ENCODE measurements at places on chromosomes 5 and 9.

DNA sequence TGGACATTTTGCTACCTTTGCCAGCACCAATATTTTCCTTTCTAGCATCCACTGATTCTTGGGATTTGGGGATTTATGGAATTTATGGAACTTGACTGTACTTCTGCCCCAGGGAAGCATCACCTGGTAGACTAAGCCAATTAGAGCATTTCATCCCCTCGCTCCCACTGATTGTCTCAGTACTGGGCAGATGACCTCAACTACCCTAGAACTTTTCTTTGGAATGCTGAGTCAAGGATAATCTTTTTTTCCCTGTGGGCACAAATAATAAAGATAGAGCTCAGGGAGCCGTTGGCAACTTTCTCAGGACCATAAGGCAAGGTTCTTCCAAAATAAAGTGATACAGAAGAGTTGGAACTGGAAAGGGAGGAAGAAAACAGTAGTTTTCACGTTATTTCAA, 438.4 kb downstream of the PLK2 start:
- DNase-seq = no peak

- DNase-seq = no peak
These were observed 196.9 kb downstream of the VPS13A start for GRCh38 chr9:77374266-77374665.

- DNase-seq = no peak
These were observed 19.6 kb downstream of the ARHGEF37 start for GRCh38 chr5:149600932-149601331.

DNA sequence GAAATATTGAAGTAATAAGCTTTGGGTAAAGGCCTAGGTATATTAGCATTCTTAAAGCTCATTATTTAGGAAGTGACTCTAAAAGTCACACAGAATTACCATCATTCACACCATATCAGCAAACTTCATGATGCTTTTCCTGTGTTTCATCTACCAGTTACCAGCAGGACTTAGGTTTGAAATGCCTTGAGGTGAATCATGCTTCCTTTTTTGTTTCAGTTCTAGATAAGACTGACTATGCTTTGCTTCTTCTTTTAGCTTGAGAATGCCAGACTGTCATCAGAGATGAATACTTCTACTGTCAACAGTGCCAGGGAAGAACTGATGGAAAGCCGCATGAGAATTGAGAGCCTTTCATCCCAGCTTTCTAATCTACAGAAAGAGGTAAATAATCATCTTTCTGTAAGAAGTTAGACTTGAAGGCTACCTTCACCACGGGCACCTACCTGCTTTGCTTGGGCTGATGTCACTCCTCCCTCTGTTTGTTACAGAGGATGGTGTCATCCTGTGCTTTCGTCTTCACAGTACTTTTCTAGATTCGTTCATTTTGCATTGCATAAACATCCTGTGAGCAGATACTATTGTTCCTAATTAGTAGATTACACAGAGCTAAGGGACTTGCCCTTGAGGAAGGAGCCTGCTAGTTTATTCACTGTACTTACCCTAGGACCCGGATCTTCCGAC, 34.7 kb downstream of the LMNB1 start:
- DNase-seq = peak; percentile 55

- peak; percentile 63 for DNase-seq
These were observed at the start of gene CFAP77 for GRCh38 chr9:132409828-132410528. Gene CFAP77, plus strand, starts transcription at chr9:132410211. Its CDS starts 61 bp downstream, at chr9:132410272.

DNA sequence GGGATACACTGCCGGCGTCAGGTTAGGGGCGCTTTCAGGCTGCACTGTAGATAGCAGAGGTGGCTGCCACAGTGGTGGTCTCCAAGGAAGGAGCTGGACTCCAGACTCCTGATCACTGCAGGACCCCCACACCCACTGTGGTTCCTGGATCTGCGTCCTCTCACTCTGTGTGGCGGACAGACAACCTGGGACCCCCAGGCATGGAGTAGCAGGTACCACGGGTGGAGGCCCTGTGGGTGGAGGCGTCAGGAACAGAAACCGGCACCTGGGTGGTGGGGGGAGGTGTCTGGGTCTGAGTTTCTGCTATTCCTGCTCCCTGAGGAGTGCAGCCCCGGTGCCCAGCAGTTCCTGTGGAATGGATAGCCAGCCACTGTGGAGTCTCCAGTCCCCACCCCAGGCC, 75.1 kb upstream of the PCAT7 start:
- DNase-seq = no peak

GRCh38 chr5:157568720-157569119, 6.9 kb downstream of the ADAM19 start:
- DNase-seq = no peak

DNA sequence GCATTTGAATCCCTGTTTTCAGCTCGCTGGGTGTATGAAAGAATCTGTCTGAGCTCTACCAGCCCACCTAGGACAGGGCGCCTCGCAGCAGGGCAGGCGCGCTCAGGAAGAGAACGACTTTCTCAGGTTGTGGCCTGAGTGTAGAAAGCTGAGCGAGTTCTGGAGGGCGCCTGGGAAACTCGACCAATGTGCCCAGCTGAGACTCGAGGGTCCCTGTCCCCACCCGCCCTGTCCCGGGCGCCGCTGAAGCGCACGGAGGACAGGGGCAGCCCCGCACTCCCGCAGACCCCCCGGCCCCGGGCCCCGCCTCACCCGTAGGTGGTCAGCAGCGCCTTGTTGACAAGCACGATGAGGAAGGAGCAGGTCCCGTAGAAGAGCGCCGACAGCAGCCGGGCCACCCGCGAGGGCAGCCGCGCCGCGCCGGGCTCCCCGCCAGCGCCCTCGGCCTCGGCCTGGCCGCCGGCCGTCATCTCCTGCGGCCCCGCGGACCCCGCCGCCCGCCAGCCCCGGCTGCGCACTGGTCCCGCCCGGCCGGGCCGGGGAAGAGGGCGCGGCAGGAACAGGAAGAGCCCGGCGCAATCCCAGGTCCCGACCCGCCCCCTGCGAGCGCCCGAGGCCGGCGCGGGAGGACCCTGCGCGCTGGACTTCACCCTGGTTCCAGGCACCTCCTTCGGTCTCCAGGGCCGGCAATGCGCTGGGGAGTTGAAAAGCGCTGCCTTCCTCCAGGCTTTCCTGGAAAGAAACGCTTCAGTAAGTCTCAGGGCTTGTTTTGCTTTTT, at the start of gene SLC35D2:
Gene SLC35D2, minus strand, starts transcription at position 547 of the 778 bp plus-strand sequence. Its CDS starts 77 bp downstream, at position 470.
- no peak for DNase-seq

DNA sequence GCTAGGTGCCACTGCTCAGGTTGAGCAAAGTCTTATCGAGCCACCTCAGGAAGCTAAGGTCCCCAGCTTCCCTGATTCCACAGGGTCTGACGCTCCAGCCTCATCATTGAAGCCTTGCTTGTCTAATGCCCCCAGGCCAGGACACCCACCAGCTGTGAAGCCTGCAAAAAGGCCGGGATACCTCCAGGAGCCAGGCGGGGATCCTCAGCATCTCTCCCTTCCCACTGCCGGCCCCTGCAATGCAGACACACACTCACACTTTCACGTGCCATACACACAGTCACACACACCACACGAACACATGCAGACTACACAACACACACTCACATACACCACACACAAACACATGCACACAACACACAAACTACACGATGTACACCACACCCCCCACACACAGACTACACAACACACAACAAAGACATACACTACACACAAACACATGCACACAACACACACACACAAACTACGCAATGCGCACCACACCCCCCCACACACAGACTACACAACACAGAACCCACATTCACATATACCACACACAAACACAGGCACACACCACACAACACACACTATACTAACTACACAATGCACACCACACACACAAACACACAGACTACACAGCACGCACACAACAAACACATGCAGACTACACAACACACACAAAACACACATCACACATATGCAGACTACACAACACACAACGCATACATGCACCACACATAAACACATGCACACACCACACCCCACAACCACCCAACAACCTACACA, 17.8 kb upstream of the S1PR3 start:
- no peak for DNase-seq

- no peak for DNase-seq
These were observed 18.5 kb upstream of the CDC42SE2 start for GRCh38 chr5:131245312-131245711.

GRCh38 chr5:1888541-1889251, 6.0 kb upstream of the IRX4 start:
- DNase-seq = no peak

- DNase-seq = no peak
These were observed 267.8 kb downstream of the MAT2B start for GRCh38 chr5:163773226-163773625.

GRCh38 chr5:2131196-2131595, 248.5 kb upstream of the IRX4 start:
- DNase-seq = no peak

DNA sequence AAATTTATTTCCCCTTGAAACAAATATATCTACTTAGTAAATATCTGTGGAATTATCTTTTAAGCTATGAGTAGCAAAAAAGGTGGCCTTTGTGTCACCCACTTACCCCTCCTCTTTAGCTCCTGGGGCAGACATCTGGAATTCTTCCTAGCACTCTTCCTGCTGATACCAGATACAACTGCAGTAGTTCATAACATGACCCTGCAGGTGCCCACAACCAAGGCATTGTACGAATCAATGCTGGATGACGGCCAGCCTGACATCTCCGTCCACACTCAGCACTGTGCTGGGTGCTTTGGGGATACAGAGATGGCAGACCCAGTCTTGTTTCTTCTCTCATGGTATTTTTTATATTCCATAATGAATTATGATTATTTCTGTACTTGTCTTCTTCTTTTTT, 152.3 kb downstream of the GOLPH3 start:
- DNase-seq = no peak

DNA sequence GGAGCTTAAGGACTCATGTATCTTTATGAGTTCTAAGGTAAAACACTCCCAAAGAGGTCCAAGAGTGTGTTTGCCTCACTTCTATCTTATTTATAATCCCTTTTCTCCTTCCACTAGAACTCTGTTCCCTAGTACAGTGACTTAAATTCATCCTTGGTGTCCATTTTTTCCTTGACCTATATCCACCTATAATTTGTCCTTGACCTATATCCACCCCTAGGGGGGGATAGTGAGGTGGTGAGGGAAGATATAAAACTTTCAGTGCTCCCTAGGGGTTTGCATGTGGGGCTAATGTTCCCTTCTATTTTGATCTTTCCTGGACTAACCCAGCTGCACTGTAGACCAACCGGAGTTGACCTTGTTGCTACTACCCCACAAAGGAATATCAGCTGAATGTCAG, 83.5 kb upstream of the GNAQ start:
- DNase-seq = peak; percentile 14

- no peak for DNase-seq
These were observed 63.1 kb upstream of the FAM174A start for GRCh38 chr5:100472091-100472490.

DNA sequence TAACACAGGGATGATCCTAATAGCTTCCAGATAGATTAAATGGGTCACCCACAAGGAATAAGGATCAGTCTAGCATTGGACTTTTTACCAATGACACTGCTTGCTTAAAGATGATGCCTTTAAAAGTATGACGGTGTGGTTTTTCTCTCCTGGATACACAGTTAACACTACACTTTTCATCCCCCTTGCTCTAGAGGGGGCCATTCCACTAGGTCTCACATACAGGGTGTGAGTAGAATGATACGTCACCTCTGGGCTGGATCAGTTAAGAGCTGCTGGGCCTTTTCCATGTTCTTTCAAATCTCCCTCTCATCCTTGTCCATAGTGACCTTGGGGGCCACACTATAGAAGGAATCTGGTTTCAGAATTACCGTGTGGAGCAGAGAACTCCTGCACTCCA, 140.6 kb downstream of the FSTL4 start:
- no peak for DNase-seq

- DNase-seq = no peak
These were observed 352.0 kb downstream of the PARP8 start for GRCh38 chr5:51018423-51018822.

- DNase-seq = no peak
These were observed 848.8 kb downstream of the MAT2B start for GRCh38 chr5:164354139-164354751.

DNA sequence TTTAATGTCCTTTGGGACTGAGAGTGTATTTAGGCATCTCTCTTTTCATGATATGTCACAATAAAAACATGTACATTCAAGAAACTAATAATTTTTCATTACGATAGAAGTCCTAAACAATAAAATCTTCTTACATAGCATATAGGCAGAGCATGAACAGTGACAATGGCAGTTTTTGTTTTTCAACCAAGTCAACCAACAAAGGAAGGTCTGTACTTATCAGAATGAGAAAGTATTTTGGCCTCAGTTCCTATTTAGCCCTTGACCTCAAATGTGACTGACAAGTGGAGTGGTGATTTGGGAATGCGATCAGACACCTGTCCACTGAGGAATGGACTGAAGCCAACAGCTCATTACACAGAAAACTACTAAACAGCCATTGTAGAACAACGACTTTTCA, 219.5 kb downstream of the TMEM161B start:
- DNase-seq = no peak

GRCh38 chr9:36986468-36987408, 47.3 kb downstream of the PAX5 start:
- DNase-seq = no peak

GRCh38 chr5:138951091-138951985, 76.2 kb upstream of the LRRTM2 start:
- DNase-seq = no peak

GRCh38 chr5:14713476-14714390, 49.2 kb downstream of the OTULIN start:
- no peak for DNase-seq

DNA sequence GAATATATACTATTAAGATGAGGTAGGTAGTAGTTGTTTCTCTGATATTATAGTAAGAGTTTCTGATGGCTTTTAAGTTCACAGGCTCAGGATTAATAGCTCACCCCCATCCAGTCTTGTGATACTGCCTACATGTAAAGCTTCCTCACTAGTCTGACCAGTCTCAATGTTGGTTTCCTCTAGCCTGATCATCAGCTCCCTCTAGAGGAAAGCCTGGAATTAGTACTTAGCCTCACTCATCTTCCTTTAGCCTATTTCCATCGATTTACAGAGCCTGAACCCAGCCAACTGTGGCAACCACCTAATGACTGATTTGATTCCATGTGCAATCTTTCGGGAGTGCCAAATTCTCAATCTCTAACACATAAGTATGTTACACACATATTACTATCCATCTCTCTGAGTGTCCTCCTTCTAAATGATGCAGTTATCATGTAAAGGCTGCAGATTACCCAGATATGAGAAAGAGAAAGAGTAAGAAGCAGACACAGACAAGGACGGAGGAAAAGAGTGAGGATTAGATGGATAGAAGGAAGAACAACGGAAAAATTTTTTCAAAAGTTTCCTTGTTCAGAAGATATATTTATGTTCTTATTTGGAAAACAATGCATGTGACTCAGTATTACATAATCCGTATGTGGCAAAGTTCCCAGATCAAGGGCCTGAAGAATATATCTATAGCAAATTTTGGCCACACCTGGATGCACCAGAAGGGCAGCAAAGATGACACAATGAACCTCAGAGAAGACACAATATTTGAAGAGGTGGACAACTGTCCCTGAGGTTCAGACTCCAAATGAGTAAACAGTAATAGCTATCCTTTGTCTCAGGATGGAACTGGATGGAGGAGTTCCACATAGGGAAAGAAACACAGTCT, 333.7 kb downstream of the ELAVL2 start:
- no peak for DNase-seq

DNA sequence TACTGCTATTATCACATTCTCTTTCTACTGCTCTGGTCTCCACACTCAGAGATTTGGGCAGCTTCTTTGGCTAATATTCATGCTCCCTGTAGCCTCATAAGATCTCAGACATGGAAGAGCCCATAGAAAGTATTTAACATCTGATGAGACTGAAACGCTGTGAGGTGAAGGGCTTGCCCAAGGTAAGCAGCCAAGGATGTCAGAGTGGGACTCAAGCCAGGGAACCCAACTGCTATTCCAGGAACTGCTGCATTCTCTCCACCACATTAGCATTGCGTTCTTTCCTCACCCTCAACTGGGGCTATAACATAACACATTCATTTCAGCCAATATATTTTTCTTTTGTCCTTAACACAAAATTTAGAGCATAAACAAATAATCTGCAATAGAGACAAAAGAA, 3.8 kb downstream of the ADRB2 start:
- no peak for DNase-seq
